ENCODE measurements at places on chromosomes 2 and 18. TPM values are rescaled to one million over a fixed set of nuclear protein-coding genes. Genes with fewer than 3 reads are reported as not detected.

GREB1 gene
- polyA plus RNA-seq: 2.7 TPM

DNA sequence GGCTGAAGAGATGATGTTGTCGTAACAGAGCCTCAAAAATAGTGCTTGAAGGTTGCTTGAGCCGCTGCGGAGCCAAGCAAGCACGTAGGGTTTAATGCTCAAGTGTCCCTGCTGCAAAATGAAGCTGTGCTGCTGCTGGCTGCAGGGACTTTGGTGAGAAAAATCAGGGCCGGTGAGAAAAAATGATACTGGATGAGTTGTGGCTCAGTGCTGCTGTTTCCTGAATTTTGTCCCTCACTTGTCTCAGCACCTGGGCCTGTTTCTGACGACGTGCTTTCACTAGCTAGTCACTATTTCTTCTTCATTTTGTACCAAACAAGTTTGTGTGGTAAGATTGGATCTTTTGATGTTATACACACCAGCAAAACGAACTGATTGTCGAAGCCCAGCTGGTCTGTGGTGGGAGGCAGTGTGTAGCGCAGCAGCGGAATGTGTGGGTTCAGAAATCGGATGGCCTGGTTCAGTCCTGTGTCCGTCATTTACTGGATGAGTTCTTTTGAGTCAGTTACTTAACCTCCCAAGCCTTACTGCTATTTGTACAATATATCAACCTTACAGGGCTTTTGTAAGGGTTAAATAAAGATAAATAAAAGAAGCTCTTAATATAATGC is 172.8 kb upstream of the FOSL2 start:
- no peaks in the 10 kb centered on the region for H3K4me1 ChIP-seq
- DNase-seq: no peak
- H3K27me3 ChIP-seq: no peaks in the 10 kb centered on the region
- H3K27ac ChIP-seq: no peak overlapping the region

DNA sequence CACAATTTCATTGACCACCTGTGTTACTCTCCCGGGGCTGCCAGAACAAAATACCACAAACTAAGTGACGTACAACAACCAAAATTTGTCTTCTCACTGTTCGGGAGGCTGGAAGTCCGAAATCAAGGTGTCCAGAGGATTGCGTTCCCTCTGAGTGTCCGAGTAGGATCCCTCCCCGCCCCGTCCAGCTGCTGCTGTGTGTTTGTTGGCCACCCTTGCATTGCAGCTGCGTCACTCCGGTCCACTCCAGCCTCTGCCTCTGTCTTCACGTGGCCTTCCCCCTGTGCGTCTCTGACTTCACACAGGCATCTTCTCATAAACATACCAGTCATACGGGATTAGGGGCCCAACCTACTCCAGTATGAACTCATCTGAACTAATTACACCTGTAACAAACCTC is 251.8 kb upstream of the SMIM21 start:
- no peak overlapping the region for H3K4me3 ChIP-seq
- no peaks in the 10 kb centered on the region for H3K27me3 ChIP-seq
- H3K27ac ChIP-seq: no peak overlapping the region

DNA sequence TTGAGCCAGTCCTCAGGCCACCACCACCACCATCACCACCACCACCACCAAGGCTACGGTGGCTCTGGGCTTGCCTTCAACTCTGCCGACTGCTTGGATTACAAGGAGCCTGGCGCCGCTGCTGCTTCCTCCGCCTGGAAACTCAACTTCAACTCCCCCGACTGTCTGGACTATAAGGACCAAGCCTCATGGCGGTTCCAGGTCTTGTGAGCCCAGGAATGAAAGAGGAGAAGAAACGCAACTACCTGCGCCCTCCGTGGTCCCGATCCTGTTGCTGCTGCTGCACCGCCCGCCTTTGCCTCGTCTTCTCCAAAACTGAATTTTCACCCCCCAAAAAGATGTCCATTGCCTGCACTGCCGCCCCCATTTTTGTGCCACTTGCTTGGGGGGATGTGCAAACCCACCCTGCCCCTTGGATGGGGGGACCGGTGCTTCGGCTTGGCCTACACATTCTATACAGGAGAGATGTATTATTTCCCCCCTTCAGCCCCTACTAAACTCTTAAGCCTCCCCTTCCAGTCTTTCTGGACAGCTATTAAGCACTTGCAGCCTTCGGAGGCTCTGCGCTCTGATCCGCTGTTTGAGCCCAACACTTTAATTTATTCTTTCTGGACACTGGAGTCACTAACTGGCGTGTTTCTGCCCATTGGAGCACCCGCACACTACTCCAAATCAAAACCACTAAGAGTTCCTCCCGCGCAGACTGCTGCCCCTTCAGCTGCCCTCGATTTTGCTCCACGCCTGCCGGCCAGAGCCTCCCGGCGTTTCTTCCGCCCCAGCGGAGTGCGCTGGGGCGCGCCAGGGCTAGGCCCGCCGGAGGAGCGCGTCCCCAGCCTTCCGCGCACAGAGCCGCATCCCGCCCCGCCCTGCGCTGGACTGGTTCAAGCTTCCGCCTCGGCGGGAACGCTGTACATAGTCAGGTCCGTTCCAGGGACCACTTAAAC is 5.7 kb downstream of the OTX1 start:
- peaks cover 22% of the 10 kb centered on the region for H3K4me1 ChIP-seq
- peaks cover 37% of the 10 kb centered on the region for H3K27me3 ChIP-seq
- no peak overlapping the region for H3K27ac ChIP-seq
- H3K4me3 ChIP-seq: no peak overlapping the region

DNA sequence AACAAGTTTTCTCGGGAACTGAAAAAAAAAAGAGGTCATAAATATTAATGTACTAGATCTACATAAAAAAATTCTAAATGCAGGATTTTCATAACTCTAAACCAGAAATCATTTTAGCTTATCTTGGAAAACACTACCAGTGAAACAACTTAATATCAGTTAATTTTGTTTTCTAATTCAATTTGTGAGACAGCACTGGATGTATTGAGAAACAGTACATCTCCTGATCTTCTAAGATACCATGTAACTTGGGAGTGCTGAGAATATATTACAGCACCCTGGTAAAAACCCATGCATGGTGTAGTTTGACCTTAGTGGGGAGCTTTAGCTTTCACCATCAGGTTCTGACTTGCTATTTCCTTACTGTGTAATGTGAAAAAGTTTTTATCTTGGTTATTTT is 129.6 kb downstream of the NRXN1 start:
- peaks cover 2% of the 10 kb centered on the region for H3K4me1 ChIP-seq
- no peaks in the 10 kb centered on the region for H3K27me3 ChIP-seq
- H3K27ac ChIP-seq: no peak overlapping the region

DNA sequence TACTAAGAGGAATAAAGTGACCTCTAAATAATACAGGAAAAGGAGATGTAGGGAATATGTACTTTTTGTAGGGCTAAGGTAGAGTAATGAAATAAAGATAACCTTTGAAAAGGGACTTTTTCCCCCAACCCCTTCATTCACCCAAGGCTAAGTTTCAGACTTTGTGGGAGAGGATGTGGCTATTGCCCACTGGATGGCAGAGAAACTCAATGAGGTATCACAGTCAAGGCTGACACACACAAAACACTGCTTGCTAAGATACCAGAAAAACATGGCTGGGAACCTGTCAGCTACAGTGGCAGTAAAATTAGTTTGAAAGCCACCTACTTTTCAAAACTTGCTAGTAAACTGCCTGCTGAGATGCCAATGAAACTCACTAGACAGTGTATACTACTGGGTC is 158.8 kb upstream of the WDSUB1 start:
- no peaks in the 10 kb centered on the region for H3K27me3 ChIP-seq
- H3K4me1 ChIP-seq: no peaks in the 10 kb centered on the region
- no peak for DNase-seq
- peaks cover 47% of the 10 kb centered on the region for H3K36me3 ChIP-seq

DNA sequence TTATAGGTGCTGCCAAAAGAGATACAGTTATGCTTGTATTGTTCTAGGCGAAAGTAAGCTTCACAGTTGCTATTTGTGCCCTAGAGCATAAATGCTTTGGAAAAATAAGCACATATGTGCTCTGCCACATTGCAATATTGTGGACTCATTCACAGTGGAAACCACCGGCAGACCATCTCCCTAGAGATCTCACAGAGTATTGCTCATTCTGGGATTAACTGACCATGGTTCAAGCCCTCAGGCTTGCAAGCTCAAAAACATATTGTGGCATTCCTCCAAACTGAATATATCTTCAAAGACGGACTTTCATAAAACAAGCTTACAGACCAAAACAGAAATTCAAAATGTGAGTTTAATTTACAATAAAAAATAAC is 158.2 kb upstream of the CCDC150 start:
- no peak overlapping the region for H3K4me3 ChIP-seq
- no peak overlapping the region for H3K27ac ChIP-seq
- DNase-seq: no peak

GRCh38 chr2:36912695-36913094 is 53.6 kb downstream of the STRN start:
- no peak for DNase-seq
- H3K4me1 ChIP-seq: no peaks in the 10 kb centered on the region
- H3K4me3 ChIP-seq: no peak overlapping the region
- no peaks in the 10 kb centered on the region for H3K27me3 ChIP-seq
- H3K27ac ChIP-seq: no peak overlapping the region

All from SK-N-SH (cell line).